Activated T-cell treated with anti-CD3 and anti-CD28 coated beads, Interleukin-2, amount 50 U/mL, for 24 hours (primary cell): ENCODE measurements at places on chromosomes 7 and 10.

DNA sequence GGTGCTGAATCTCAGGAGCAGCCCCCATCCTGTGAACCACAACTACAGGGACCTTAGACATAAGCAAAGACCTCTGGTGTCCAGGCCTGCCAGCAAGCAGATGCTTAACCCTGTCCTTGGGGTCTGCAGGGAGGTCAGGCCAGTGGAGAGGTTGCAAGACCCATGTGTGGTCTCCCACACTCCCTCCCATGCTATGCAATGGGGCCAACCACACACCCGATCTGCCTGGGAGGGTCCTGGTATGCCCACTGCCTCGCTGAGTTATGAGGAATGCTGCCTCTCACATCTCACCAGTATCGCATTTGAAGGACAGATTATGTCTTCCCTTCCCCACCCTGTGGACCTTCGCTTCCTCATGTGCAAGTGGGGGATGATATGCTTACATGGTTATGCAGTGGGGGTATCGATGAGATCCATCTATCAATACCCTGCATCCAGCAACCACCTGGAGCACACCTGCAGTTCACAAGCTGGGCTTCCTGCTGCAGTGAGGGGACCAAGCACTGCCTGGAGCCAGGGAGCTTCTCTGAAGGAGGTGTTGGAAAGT is 191.6 kb downstream of the ZNF716 start:
- no peaks in the 10 kb centered on the region for H3K36me3 ChIP-seq
- DNase-seq = no peak
- no peak overlapping the region for H3K27ac ChIP-seq
- H3K27me3 ChIP-seq = no peaks in the 10 kb centered on the region
- H3K4me1 ChIP-seq = no peaks in the 10 kb centered on the region

GRCh38 chr10:130141878-130142277 is 5.7 kb downstream of the GLRX3 start:
- peak overlapping the region; percentile 72 for H3K27ac ChIP-seq
- peaks cover 70% of the 10 kb centered on the region for H3K4me1 ChIP-seq
- H3K36me3 ChIP-seq = peaks cover 86% of the 10 kb centered on the region
- DNase-seq = no peak
- H3K27me3 ChIP-seq = no peaks in the 10 kb centered on the region

- H3K27me3 ChIP-seq = no peaks in the 10 kb centered on the region
- H3K4me1 ChIP-seq = no peaks in the 10 kb centered on the region
- no peaks in the 10 kb centered on the region for H3K36me3 ChIP-seq
- no peak for DNase-seq
- H3K27ac ChIP-seq = no peak overlapping the region
- no peak overlapping the region for H3K4me3 ChIP-seq
Observed at GRCh38 chr7:120218712-120219111, 54.3 kb upstream of the KCND2 start.

DNA sequence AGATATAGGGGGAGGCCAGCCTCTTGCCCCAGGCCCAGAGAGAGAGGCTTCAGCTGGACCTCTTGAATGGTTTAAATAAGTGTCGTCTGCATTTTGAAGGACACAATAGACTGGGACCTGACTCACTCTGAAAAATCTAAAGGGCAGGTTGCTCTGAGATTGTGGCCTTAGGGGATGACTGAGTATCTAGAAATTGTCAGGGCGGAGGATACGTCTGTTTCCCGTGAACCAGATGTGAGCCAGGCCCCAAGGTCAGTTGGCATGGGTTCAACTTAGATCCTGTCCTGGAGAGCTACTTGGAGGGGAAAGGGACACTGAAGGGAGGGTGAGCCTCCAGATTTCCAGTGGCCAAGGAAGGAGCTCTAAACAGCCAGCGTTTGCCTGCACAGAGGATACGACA is 110.2 kb downstream of the CHN2 start:
- H3K36me3 ChIP-seq = no peaks in the 10 kb centered on the region
- no peaks in the 10 kb centered on the region for H3K27me3 ChIP-seq
- no peak overlapping the region for H3K4me3 ChIP-seq

- no peaks in the 10 kb centered on the region for H3K36me3 ChIP-seq
- H3K4me3 ChIP-seq = no peak overlapping the region
- H3K27ac ChIP-seq = no peak overlapping the region
- H3K4me1 ChIP-seq = no peaks in the 10 kb centered on the region
Observed at GRCh38 chr10:100129424-100129823, 47.8 kb upstream of the CPN1 start.
